ENCODE measurements at places on chromosomes 16 and 17. TPM values are rescaled to one million over a fixed set of nuclear protein-coding genes. Genes with fewer than 3 reads are reported as not detected.

The FBXW10 gene
- total RNA-seq = not detected

The TLK2 gene
- 35.3 TPM for total RNA-seq

The CALB2 gene
- total RNA-seq = 0.71 TPM

The KRTAP9-4 gene
- total RNA-seq = not detected

The MEIOB gene
- total RNA-seq = not detected

The MEIOC gene
- total RNA-seq = not detected

The TMEM238L gene
- not detected for total RNA-seq

The OR1F1 gene
- not detected for total RNA-seq

The CES5A gene
- total RNA-seq = not detected

The TPSB2 gene
- 7.5 TPM for total RNA-seq

DNA sequence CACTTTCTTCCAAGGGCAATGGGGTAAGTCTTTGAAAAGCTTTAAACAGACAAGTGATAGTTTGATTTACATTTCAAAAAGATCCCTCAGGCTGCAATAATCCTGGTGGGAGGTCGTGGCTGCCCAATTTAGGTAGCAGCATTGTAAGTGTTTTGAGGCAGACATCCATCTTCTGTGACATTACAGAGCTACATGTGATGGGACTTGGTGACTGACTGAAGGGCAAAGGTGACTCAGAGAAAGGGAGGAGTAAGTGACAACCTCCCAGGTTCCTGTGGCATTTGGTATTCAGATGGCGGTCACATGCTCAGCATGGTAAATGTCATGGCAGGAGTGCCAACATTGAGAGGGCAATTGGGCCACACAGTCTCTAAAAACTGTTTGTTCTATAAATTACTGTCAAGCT, 26.5 kb downstream of the STAT3 start:
- no peak for DNase-seq

DNA sequence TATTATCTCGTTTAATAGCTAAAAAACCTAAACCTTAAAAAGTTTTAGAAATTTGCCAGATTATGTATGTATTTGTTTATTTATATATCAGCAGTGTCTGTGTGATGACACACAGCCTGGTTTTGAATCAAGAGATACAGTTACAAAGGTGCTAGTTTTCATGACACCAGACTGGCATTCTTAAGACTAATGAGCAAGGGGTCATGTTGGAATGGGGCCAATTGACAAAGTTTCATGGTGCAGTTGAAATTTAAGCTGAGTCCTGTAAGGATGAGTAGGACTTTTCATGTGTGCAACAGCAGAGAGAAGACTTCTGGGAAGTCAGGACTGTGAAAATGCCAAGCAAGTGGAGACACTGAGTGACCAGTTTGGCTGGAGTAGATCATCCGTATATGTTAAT, 3.2 kb upstream of the KRT10 start:
- no peak for DNase-seq

DNA sequence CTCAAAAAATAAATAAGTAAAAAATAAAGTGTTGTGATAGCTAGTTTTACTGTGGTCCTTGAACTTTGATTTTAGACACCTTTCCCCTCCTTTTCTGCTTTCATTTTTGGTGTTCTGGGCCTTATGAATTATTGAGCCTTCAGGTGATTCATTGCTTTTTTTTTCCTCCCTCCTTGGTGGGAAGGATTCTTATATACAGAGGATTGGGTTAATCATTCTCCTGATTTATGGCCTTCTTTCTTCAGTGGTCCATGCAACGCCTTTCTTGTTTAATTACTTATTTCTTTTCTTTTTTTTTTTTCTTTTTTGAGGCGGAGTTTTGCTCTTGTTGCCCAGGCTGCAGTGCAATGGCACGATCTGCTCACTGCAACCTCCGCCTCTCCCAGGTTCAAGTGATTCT, 8.0 kb upstream of the MYL4 start:
- no peak for DNase-seq

DNA sequence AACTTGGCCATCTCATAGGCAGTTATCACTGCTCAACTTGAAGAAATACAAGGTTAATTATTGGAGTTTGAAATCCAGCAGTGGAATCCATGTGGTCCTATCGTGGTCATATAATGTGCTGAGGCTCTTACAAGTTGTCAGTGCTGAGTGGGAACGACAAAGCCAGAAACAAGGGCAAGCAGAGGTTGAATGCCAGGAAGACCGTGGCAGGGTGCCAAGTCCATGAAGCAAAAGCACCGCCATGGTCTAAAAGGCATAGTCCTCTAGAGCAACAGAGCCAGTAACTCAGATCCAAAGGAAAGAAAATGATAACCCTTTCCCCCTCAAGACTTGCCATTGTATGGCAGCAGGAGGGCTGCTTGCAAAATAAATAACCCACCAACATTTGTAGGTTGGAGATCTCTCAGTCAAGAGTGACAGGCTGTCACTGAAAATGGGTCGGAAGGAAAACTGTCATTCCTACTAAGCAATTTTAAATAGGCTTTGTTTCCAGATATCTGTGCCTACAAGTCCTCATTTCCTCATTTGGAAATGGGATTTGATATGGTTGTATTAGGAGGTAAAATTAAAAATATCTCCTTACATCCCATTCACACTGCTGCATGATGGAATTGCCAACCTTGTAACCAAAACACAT, 36.4 kb upstream of the HSBP1 start:
- no peak for DNase-seq

DNA sequence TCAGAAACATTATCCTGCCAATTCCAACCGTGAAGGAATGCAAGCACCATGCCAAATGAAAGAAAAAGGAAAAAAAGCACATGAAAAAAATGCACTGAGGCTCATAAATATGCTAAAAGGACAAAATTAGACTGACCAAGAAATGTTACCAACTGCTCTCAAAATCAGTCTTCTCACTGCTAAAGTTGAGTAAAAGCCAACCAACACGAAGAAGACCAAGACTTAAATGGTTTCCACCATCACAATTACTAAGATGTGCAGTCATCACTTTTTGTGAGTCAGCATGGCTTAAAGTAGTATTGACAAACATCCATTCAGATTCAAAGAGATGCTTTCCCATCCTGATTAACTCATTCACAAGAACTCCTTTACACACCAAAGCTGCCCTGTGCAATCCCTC, 16.4 kb downstream of the CDYL2 start:
- no peak for DNase-seq

GRCh38 chr16:29665294-29666077, 2.4 kb downstream of the SPN start:
- DNase-seq = no peak

DNA sequence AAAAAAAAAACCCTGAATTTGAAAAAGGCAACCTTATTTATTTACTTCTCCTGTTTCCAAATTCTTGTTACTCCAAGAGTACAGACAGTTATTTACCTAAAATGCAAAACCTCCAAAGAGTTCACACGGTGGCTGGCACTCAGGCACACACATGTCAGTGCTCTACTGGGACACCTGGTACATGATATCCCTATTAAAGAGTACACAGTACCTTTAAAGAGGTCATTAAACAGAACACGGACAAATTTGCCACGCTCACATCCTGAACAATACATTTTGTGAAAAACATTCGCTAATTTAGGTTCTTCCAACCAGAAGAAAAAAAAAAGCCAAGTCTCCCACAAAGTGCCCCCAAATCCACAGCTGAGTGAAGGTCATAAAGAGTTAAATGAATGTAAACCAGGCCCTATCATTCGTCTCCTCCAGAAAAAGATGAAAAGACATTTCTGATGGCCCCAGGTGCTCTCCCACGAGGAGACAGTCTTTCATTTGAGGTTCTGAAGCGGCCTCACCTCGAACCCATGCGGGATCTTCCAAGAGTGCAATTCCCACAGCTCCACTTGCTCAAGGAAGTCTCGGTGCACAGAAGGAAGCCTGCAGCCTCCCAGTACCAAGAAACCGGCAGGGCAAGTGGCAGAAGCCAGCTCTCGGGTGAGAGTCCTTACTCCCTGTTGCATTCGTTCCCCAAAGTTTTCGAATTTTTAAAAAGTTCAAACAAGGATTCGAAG, 993 bp downstream of the ERN1 start:
- DNase-seq = no peak

DNA sequence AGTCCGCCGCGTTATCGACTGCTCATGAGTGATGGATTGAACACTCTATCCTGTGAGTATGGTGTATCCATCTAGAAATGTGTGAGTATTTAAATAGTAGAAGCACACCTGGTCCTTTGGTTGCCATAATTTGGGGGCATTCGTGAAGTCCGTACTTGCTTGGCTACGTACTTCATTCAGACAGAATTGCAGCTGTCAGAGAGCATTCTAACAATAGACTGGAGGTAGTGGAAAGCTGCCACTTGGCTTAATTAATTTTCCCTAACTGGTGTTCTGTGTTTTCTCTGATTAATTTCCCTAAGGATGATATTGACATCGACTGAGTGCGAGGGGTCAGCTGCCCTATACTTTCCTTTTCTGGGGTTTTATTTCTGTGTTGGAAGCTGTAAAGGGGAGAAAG, 14.1 kb downstream of the RPA1 start:
- no peak for DNase-seq

- DNase-seq = no peak
Observed at GRCh38 chr16:31072540-31073141, 1.4 kb downstream of the ZNF668 start.

DNA sequence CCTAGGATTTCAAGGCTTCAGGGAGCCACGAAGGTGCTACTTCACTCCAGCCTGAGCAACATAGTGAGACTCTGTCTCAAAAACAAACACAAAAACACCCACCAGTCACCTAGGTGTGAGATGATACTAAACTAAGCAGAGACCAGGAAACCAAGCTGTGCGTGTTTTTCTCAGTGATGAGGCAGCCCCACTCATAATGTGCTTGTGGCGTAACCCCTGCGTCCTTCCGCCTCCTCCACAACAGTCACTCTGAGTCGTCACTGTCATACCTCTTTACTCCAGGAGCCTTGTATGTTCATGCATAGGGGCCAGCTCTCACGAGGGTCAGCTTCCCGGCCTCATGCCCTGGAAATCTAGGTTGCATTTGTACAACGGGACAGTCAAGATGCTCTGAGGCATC, 31.1 kb upstream of the SLC47A1 start:
- no peak for DNase-seq

DNA sequence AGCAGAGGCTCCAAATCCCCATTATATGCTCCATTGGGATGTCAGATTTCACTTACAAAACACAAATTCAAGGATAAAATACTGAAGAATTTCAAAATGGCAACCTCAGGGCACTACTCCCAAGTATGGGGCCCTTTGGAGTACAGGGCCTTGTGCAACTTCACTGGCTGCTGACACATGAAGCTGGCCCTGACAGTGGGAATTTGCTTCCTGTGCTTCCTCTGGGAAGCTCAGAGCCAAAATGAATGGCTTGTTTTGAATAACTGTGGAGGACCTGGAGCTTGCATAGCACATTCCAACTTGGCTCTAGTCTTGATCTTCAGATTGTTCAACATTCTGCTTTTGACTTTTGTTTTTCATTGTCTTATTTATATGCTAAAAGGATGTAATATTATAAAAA, 52.3 kb upstream of the HNF1B start:
- no peak for DNase-seq

DNA sequence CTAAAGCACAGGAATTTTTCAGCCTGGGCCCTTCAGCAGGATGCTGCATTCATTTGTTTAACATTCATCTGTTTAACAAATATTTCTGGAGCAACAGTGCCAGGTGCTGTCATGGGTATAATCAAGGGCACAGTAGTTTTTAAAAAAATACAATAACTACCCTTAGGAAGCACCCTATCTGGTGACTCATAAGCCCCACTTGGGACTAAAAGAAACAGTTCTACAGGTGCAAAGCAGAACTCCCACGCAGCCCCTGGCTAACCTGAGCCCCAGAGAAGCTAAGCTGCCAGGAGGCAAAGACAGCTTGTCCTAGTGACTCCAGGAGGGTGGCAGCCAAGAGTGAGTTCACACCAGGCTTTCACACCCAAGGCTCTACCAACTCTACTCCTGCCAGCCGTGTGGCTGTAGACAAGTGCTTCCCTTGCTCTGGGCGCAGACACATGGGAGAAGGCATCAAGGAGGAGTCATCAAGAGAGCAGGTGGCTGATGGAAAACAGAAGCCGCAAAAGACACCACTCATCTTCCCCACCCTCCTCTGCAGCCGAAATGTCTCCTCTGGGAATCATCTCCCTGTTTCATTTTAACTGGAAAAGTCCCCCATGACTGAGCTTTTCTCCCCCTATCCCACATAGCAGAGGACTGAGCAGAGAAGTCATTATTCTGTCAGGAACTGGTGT, 14.4 kb downstream of the CUEDC1 start:
- DNase-seq = no peak

GRCh38 chr17:1999557-2000251, 25.4 kb downstream of the RTN4RL1 start:
- DNase-seq = no peak

- DNase-seq = no peak
Observed at GRCh38 chr17:44960691-44961090, 7.4 kb downstream of the C1QL1 start.

- DNase-seq = no peak
Observed at GRCh38 chr17:64190472-64190871, 60.5 kb upstream of the ERN1 start.

- no peak for DNase-seq
Observed at GRCh38 chr17:49931416-49932137, 37.4 kb upstream of the DLX4 start.

DNA sequence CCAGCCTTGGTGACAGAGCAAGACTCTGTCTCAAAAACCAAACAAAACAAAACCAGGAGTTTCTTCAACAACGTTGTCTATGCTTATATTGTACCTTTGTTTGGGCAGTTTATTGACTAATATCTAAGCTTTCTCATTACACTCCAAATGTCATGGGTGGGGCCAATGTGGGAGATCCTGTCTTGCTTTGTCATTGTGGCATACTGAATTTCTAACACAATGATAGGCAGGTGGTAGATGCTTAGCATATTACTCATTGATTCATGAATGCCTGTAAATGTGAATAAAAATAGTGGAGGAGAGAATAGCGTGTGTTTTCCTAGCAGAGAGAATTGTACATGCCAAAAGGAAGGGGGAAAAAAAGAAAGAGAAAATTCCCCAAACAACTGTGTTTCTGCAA, 802.5 kb upstream of the EEF2KMT start:
- DNase-seq = no peak

DNA sequence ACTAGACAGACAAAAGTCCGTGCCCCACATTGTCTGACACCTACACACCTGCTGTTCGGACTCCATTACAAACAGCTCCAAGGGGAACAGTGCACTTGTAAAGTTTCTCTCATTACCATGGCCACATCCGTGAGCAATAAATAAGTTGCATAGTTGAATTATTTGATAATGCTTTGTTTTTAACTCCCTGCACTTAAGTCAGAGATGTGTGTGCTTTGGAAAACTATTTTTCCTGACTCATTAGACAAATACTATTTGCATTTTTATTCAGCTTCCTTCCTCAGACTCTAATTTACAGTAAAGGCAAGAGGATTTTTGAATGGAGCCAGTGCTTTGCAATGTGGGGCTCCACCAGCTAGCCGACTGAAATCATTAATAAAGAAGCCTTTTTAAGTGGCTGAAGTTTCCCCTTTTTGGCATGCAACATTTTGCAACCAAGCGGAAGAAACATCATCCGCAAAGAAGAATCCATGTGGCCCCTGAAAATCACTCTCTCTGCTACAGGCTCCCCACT, 6.5 kb upstream of the CCL2 start:
- no peak for DNase-seq
